Endothelial cell of umbilical vein (primary cell): ENCODE measurements at places on chromosomes 3 and 15. TPM values are rescaled to one million over a fixed set of nuclear protein-coding genes. Genes with fewer than 3 reads are reported as not detected.

- DNase-seq: no peak
Observed at GRCh38 chr3:85576697-85577200, 618.0 kb downstream of the CADM2 start.

GRCh38 chr15:62969442-62970089, 73.0 kb upstream of the TPM1 start:
- DNase-seq: no peak

- DNase-seq: no peak
Observed at GRCh38 chr3:180707896-180708295, 28.6 kb upstream of the CCDC39 start.

The SEMA3G gene
- total RNA-seq: 22.6 and 24.6 TPM in 2 replicates
